ENCODE measurements at places on chromosomes 5 and 9.
A peak's percentile ranks its signal among the peaks of the same experiment; 100 is the strongest.

GRCh38 chr5:180920710-180921109, 21.8 kb downstream of the BTNL8 start:
- H3K27ac ChIP-seq = no peak overlapping the region
- H3K4me3 ChIP-seq = no peak overlapping the region
- peaks cover 2% of the 10 kb centered on the region for H3K36me3 ChIP-seq
- peaks cover 42% of the 10 kb centered on the region for H3K27me3 ChIP-seq
- no peak for DNase-seq
- no peaks in the 10 kb centered on the region for H3K4me1 ChIP-seq

DNA sequence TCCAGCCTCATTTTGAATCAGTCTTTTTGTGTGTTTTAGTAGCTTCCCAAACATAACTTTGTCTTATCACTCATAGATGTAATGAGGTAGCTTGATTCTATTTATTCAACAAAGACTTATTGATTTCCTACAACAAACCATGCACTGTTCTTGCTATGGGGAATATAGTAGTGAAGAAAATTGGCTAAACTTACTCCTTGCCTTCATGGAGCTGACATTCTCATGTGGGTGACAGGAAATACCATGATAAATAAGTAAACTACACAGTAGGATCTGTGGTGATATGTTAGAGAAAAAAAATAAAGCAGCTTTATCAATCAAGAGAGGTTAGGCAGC, 255.7 kb upstream of the TNC start:
- H3K36me3 ChIP-seq = no peaks in the 10 kb centered on the region
- no peaks in the 10 kb centered on the region for H3K27me3 ChIP-seq
- no peak overlapping the region for H3K4me3 ChIP-seq
- DNase-seq = no peak
- no peak overlapping the region for H3K27ac ChIP-seq
- H3K4me1 ChIP-seq = no peaks in the 10 kb centered on the region

GRCh38 chr5:14039576-14039975, 95.1 kb upstream of the DNAH5 start:
- peaks cover 36% of the 10 kb centered on the region for H3K4me1 ChIP-seq
- no peak overlapping the region for H3K27ac ChIP-seq

- no peaks in the 10 kb centered on the region for H3K36me3 ChIP-seq
- peaks cover 26% of the 10 kb centered on the region for H3K27me3 ChIP-seq
- H3K4me1 ChIP-seq = no peaks in the 10 kb centered on the region
These were observed 1.2 kb upstream of the RLN2 start for GRCh38 chr9:5305741-5306140.

- no peak for DNase-seq
- no peak overlapping the region for H3K27ac ChIP-seq
- H3K27me3 ChIP-seq = no peaks in the 10 kb centered on the region
- peaks cover 8% of the 10 kb centered on the region for H3K36me3 ChIP-seq
- H3K4me1 ChIP-seq = no peaks in the 10 kb centered on the region
These were observed 181.0 kb upstream of the CLINT1 start for GRCh38 chr5:158039911-158040347.

DNA sequence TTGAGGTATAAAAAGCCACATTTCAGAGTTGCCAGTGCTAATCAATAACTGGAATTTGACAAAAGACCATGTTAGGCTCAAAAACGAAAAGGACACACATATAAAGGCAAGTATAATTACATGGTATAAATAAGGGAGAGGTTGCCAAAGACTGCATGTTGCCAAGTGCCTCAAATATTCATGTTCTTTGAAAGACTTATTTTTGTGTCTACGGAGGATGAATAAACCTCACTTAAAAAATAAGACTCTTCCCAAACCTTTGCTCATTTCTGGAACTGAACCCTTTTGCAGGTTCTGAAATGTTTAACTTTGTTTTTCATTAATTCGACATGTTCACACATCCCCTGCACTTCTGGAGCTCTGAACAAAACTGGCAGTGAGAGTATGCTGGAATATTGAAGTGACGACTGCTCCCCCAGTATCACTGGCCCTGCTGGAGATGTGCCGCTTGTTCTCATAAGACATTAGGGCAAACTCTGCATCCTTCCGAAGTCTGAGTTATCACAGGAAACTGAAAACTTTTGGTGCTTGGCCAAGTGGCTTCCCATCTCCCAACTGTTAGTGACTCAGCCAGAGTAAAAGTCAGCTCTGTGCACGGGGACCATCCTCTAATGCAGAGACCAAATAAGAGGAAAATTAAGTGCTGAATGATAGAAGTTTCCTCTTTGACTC, 336.8 kb downstream of the GLIS3 start:
- H3K27ac ChIP-seq = no peak overlapping the region
- no peaks in the 10 kb centered on the region for H3K36me3 ChIP-seq
- H3K4me1 ChIP-seq = peaks cover 6% of the 10 kb centered on the region
- no peak for DNase-seq
- no peaks in the 10 kb centered on the region for H3K27me3 ChIP-seq

DNA sequence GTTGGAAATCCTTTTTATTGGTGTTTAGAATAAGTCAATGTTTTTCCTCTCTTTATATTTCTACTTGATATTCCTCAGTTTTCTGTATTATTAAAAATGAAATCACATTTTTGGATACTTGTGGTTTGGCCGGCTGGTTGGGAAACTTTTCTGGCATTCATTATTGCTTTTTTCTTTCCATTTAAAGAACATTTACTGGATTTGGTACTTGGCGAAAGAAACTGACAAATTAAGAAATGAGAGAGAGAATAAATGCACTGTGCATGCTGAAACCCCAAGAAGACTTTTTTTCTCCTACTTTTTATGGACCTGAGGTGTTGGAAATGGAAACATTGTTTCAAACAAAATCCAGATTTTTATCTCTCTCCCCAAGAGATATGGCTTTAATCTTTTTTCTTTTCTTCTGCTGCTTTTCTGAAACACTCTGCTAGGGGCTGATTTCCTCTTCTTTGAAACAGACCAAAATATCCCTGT, 128.4 kb downstream of the SNX18 start:
- no peak overlapping the region for H3K27ac ChIP-seq
- DNase-seq = no peak
- no peaks in the 10 kb centered on the region for H3K27me3 ChIP-seq
- no peak overlapping the region for H3K4me3 ChIP-seq
- H3K36me3 ChIP-seq = peaks cover 4% of the 10 kb centered on the region
- H3K4me1 ChIP-seq = peaks cover 14% of the 10 kb centered on the region

DNA sequence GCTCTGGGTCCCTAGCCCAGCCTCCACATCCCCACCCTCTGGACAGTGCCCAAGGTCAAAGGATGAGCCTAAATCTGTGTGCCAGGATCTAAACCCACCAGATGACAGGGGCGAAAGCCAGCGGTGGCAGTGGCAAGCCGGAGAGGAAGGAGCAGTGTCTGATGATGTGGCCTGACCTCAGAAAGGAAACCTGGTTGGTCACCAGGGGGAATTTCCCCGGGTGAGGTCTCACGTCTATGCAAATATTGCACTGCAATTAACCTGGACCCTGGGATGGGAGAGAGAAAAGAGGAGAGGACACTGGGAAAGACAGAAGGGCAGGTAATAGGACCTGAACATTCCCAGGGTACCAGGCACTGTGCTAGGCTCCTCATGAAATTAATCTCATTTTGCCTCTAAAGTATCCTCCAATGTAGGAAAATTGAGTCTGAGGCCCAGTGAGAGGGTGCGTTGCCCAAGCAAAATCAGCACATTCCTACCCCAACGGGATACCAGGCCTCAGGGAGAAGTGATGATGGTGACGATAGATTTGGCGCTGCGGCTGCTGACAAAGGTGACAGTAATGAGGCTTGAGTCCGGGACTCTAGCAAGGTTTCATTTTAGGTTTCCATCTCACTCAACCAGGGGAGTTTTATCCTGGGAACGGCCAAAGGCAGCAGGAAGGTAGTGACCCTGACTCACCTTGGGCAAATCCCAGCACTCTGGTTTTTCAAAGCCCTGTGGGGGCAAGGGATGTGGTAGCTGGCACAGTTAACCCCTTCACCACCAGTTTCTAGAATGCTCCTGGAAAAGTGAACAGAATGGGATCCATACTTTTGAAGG, 13.4 kb upstream of the TNIP1 start:
- peak overlapping the region; percentile 14 for H3K27ac ChIP-seq
- H3K4me3 ChIP-seq = no peak overlapping the region
- H3K4me1 ChIP-seq = peaks cover 19% of the 10 kb centered on the region
- H3K27me3 ChIP-seq = peaks cover 14% of the 10 kb centered on the region
- no peaks in the 10 kb centered on the region for H3K36me3 ChIP-seq

DNA sequence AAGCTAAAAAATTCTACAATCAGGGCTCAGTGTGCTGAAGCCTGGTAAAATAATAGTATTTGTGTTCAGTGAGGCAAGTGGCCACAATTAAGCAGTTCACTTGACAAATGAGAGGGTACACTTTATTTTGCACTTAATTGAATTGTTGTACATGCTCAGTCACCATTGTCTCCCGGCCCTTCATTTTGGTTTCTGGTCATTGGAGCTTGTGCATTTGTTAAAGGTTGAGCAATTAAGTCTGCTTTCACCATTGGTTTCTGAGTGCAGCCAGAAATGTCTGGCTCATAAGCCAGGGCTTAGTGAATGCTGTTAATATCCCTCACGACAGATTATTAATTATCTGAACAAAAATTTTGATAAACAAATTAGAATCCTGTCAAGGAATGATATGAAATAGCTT, 89.6 kb downstream of the PRDM6 start:
- DNase-seq = no peak
- no peak overlapping the region for H3K27ac ChIP-seq
- H3K27me3 ChIP-seq = no peaks in the 10 kb centered on the region
- H3K4me1 ChIP-seq = no peaks in the 10 kb centered on the region
- H3K4me3 ChIP-seq = no peak overlapping the region
- H3K36me3 ChIP-seq = no peaks in the 10 kb centered on the region

DNA sequence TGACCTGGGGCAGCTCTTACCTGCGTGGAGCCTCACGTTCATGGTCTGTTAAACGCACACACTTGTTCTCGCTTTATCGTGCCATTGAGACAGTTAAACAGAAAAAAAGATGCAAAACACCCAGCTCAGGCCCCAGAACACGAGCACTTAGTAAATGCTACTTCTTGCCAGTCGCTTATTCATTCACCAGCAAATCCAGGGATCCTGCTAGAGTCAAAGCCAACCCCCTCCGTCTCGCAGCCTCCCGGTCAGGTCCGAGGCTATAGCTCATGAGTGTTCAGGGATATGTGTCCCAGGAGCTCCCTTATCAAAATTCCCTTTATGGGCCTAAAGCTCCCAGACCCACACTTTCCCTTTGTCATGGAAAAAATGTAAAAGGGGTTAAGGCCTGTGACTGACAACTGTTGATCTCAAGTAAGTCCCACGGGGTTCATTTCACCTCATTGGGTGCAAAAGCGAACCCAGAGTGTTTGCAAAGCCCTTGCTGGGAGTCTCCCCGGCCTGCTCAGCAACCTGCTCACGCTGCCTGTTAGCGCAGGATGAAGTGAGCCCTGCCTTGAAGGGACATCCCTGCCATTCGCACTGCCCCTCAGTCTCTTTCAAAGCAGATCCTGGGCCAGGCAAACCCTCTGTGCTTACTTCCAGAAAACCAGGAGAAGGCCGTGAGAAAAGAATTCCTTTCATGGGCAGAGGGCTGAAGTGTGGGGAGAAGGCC, 40.7 kb downstream of the HRH2 start:
- H3K4me1 ChIP-seq = peaks cover 5% of the 10 kb centered on the region
- peaks cover 3% of the 10 kb centered on the region for H3K36me3 ChIP-seq
- no peak overlapping the region for H3K4me3 ChIP-seq
- H3K27ac ChIP-seq = no peak overlapping the region
- no peak for DNase-seq

DNA sequence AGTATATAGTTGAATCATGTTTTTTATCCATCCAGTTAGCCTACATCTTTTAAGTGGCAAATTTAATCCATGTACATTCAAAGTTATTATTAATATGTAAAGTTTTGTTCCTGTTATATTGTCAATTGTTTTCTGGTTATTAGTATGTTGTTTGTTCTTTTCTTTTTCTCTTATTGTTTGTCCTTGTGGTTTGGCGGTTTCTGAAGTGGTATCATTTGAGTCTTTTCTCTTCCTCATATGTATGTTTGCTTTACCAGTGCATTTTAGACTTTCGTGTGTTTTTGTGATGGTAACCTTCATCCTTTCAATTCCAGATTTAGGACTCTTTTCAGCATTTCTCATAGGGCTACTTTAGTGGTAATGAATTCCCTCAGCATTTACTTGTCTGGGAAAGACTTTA, 130.4 kb upstream of the RFX3 start:
- no peak overlapping the region for H3K4me3 ChIP-seq
- no peaks in the 10 kb centered on the region for H3K27me3 ChIP-seq
- no peaks in the 10 kb centered on the region for H3K36me3 ChIP-seq
- no peaks in the 10 kb centered on the region for H3K4me1 ChIP-seq
- no peak overlapping the region for H3K27ac ChIP-seq

DNA sequence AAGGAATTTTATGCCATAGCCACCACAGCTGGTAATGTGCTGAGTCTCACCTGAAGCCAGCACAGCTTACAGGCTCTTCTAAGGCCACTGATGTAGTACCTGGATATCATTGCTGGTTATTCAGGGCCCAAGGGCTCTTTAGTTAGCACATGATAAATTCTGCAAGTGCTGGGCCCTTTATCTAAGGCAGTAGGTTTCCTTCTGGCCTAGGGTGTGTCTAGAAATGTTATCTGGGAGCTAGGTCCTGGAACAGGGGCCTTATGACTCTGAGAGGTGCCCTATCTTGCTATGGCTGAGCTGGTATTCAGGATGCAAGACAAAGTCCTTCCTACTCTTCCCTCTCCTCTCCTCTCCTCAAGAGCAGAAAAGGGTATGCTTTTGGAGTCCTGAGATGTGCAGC, 1424.5 kb upstream of the NUDT12 start:
- no peaks in the 10 kb centered on the region for H3K4me1 ChIP-seq
- H3K4me3 ChIP-seq = no peak overlapping the region
- no peak overlapping the region for H3K27ac ChIP-seq
- DNase-seq = no peak
- peaks cover 11% of the 10 kb centered on the region for H3K36me3 ChIP-seq

GRCh38 chr9:100911273-100911672, 117.3 kb upstream of the PLPPR1 start:
- no peaks in the 10 kb centered on the region for H3K4me1 ChIP-seq
- no peaks in the 10 kb centered on the region for H3K36me3 ChIP-seq
- no peak overlapping the region for H3K4me3 ChIP-seq
- no peak overlapping the region for H3K27ac ChIP-seq
- DNase-seq = no peak
